Epithelial cell of proximal tubule (primary cell): ENCODE measurements at places on chromosomes 16 and 17. TPM values are rescaled to one million over a fixed set of nuclear protein-coding genes. Genes with fewer than 3 reads are reported as not detected.
A peak's percentile ranks its signal among the peaks of the same experiment; 100 is the strongest.

DNA sequence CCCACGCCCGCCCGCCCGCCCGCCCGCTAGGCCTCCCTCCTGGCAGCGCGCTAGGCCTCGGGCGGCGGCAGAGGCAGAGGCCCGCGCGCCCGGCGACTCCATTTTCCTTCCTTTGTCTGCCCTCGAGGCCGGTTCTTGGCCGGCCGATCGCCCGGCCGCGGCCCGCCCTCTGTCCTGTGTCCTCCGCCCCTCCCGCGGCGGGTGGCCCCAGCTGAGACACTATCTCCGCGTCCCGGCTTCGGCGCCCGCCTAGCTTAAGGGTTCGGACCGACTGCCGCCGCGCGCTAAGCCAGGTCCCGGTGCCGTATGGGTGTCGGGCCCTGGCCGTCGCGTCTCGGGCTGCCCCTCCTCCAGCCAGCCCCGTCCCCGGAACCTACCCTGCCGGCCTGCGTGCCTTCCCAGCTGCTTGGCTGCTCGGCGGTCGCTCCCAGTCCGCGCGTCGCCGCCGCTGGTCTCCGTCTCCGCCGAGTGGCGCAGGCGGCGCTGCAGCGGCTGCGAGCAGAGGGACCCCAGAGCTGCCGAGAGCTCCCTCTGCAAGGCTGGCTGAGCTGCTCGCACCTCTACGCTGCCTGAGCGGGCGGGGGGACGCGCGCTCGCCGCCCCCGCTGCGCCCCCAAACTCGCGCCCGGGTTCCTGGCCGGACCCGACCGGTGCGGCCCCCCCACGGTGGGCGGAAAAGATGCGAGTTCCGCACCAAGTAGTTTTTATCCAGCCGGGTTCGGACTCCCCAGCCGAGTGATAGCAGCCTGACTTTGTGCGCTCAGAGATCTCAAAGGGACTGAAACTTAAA, 787 bp downstream of the CTCF start:
- DNase-seq: no peak

DNA sequence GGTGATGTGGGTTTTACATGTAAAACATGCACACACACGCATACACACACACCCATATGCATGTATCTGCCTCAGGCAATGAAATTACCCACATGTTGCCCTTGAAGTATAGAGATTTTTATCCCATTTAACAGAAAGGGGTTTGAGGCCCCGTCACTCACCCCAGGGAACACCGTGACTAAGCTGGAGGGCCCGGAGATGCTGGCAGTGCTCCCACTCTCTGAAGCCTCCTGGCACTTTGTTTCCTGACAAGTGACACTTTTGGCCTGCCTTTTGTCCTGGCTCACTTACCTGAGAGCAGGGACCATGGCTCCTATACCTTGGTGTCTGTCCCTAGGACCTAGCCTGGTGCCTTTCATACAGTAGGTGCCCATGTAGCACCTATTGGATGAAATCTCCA, 50.0 kb upstream of the TNRC6C start:
- no peak for DNase-seq

- DNase-seq: no peak
These were observed 3.0 kb downstream of the FMNL1 start for GRCh38 chr17:45224671-45225050.

DNA sequence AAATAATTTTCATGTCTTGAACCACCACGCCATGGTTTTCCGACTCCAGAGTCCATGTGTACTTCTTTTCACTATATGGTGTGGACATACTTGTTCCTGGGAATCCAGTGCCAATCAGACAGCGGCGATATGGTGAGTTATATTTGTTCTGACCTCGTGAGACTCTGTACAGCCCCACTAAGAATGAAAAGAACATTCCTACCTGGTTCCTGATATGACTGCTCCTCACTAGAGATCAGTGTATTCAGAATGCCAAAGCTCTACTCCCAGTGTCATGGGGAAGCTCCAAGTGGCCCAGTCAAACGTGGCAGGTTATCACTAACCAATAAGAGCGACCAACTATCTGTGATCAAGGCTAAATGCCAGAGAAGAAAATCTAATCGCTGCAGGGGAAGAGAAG, 6.1 kb downstream of the C16orf46 start:
- no peak for DNase-seq

DNA sequence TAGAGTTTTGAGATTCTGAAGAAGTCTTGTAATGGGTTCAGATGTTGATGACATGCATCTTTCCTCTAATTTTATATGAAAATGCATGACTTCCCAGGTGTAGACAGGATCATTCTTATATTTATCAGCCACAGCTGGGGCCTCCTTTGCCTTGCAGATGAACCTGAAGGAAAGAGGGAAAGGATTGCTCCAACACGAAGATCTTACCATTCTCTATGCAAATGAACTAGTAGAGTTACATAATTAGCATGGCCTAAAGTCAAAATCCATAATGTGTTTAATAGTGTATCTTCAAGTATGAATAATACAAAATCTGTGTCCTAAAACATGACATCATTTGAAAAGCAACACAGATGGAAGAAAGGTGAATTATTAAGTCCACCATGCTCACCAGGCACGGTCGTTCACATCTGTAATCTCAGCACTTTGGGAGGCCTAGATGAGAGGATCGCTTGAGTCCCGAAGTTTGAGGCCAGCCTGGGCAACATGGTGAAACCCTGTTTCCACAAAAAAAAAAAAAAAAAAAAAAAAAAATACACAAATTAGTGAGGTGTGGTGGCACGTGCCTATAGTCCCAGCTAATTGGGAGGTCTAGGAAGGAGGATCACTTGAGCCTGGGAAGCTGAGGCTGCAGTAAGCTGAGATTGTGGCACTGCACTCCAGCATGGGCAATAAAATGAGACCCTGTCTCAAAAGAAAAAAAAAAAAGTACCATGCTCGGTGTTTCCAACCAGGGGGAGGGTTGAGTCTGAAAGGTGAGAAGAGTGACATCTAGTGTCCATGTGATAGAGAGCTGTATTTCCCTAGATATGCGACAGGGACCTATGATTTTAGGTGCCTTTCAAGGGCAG, 6.3 kb downstream of the VWA3A start:
- DNase-seq: no peak

DNA sequence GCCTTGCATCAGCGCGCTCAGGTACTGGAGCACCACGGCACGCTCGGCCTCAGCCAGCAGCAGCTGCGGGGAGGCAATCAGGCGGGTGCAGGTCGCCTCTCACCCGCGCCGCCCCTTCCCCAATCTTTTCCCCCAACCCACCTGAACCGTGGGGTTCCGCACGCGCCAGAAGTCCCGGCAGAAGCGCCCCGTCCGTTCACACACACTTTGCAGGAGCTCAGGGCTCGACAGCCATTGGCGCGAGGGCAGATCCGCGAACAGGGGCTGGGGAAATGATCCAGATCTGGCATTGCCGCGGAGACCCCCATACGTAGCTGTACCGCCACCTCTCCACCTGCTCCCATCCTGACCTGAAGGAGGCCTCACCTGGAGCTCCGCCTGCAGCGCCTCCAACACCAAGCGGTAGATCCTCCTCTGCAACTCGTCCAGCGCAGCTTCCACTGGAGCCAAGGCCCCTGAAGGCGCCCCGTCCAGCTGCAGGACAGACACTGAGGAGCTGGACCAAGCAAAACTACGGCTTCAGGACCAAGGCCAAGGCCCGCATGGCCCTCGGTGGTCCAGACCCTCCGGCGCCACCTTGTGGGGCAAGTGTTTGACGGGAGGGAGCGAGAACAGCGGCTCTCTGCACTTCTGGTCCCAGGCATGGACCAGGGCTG, 1.4 kb upstream of the MATCAP1 start:
- DNase-seq: no peak

- DNase-seq: no peak
These were observed 25.3 kb downstream of the PRSS54 start for GRCh38 chr16:58269526-58269925.

- DNase-seq: peak; percentile 59
These were observed 8.2 kb upstream of the CSNK1D start for GRCh38 chr17:82281502-82282238.

- DNase-seq: no peak
These were observed 7.6 kb upstream of the BEAN1 start for GRCh38 chr16:66419527-66419926.

DNA sequence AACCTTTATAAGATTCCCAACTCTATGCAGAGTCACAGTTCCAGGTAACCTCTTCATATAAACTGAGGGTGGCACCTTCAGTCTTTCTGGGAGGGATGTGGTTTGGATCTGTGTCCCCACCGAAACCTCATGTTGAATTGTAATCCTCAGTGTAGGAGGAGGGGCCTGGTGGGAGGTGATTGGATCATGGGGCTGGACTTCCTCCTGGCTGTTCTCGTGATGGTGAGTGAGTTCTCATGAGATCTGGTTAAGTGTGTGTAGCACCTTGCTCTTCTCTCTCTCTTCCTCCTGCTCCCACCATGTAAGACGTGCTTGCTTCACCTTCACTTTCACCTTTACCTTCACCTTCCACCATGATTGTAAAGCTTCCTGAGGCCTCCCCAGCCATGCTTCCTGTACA, 30.5 kb downstream of the HS3ST2 start:
- no peak for DNase-seq

DNA sequence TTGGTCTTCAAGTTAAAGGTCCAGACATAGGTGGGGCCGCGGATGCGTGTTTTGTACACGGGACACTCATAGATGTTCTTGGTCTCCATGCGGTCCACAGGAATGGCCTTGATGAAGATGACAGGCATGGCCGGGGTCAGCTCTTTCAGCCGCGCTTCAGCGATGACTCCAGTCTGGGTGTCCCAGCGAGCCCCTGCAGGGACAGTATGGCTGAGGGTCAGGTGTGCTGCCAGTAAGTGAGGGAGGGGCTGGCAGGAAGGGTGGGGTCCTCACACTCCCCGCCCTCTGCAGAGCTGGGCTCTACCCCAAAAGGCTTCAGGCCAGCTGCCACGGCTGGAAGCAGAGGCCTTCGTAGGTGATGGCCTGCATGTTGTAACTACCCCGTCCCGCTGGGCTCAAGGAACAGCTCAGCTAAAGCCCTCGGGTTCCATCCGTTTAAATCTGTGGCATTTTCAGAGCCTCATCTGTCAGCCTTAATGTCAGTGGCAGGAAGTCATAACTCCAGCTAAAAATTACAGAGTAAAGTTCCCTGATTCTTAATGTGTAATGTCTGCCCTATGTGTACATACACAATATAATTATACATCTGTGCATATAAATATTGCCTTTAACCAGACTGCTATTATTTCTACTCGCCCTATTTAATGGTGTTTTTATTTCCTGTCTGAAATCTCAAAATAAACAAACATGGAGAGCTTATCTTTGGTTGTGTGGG, 45.7 kb downstream of the PGS1 start:
- no peak for DNase-seq

DNA sequence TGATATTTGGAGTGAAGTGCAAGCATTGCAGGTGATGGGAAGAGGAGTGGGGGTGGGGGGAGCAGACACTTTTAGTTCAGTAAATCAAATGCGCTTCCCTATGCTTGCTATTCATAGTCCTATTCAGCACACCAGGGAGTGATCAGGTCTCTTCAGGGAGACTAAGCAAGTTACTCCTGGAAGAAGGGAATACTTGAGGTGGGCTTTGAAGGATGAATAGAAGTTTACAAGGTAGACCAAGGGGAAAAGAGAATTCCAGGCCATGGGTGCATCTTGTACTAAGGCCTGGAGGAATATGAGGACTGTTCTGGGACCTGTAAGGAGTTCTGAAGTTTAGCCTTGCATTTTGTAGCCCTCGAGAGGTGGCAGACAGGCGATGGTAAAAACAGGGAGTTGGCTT, 40.1 kb upstream of the LGALS9 start:
- no peak for DNase-seq

GRCh38 chr17:6408276-6408675, 26.6 kb downstream of the AIPL1 start:
- no peak for DNase-seq

GRCh38 chr16:77227745-77228144, 28.5 kb downstream of the SYCE1L start:
- no peak for DNase-seq

DNA sequence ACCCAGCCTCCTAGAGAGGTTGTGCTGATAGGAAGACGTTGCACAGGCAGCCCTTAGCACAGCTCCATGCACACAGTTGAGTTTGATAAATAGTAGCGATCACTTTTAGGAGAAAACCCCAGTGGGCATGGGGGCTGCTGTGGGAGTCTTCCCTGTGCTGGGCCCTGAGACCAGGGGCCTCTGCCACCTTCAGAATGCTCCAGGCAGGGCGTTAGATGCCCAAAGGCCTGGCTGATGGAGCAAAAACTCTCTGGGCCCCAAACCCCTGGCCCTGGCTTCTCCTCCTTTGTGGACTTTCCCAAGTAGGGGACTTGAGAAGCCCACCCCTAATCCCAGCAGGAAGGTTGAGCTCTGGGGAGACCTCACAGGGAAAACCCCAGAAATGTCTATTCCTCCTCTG, 14.3 kb upstream of the SLC4A1 start:
- DNase-seq: no peak

DNA sequence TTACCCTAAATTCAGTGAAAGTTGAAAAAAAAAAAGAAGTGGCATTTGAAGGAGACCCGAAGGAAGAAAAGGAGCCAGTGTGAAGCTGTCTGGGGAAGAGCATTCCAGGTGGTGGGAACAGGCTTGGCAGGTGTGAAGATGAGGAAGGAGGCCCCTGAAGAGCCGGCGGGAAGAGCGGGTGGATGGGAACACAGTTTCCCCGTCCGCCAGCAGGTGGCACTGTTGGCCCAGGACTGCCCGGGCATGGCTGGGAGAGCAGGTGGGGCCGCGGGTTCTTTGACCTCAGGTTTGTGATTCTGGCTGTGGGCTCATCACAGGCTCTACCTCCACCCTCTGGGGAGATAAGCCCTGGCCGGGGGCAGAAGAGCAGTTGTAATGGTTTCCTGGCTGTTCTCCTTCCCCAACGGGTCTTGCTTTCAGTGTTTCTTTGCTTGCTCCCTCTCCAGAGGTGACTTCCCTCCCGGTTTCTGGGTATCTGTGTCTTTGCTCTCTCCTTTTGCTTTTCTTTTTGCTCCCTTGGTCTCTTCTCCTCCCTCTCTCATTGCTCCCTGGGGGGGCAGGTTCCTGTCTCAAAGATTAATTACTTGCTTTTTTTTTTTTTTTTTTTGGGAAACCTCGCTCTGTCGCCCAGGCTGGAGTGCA, 32.3 kb downstream of the RAP1GAP2 start:
- no peak for DNase-seq

SPNS2 gene
- total RNA-seq: 110 and 162 TPM in 2 replicates

DPEP2 gene
- not detected in 2 replicates for total RNA-seq

EFCAB13 gene
- total RNA-seq: 0.43 and 4.8 TPM in 2 replicates

SEC14L1 gene
- total RNA-seq: 44.3 and 74.4 TPM in 2 replicates

HCRT gene
- not detected in 2 replicates for total RNA-seq

MMP25 gene
- under 0.01 and 0.52 TPM in 2 replicates for total RNA-seq

SHPK gene
- total RNA-seq: 18.1 and 23.5 TPM in 2 replicates

CEP295NL gene
- 0.29 TPM in 2 replicates for total RNA-seq

CYB5B gene
- 54.0 and 97.6 TPM in 2 replicates for total RNA-seq

CHST5 gene
- not detected in 2 replicates for total RNA-seq

C17orf107 gene
- total RNA-seq: 1.3 and 1.4 TPM in 2 replicates
